Activated CD8-positive, alpha-beta memory T cell treated with anti-CD3 and anti-CD28 coated beads for 48 hours (primary cell): ENCODE measurements at places on chromosomes 4 and X.

GRCh38 chrX:129983575-129984110, 1.2 kb downstream of the BCORL1 start:
- DNase-seq, result no peak

- DNase-seq, result no peak
Observed at GRCh38 chr4:168317621-168318020, 931 bp downstream of the DDX60 start.

- no peak for DNase-seq
Observed at GRCh38 chr4:100882661-100883060, 364.8 kb upstream of the EMCN start.

DNA sequence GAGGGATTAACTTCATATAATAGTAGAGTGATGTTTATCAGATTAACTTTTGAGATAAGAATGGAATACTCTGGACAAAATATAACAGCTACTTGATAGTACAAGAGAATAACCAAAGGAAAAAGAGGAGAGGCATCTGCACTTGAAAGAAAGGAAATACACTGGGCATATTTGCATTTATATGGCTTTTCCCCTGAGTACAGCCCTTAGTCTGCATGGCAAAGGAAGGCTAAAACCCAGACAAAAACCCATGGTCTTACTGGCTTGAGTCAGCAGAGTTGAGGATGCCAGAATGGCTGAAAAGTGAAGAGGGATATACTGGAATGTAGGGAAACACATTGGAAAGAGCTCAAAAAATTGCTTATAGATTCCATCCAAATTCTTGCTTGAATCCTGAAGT, 101.6 kb downstream of the COL4A5 start:
- no peak for DNase-seq

GRCh38 chrX:72100824-72101351, 30.8 kb downstream of the RTL5 start:
- DNase-seq, result peak; percentile 43

DNA sequence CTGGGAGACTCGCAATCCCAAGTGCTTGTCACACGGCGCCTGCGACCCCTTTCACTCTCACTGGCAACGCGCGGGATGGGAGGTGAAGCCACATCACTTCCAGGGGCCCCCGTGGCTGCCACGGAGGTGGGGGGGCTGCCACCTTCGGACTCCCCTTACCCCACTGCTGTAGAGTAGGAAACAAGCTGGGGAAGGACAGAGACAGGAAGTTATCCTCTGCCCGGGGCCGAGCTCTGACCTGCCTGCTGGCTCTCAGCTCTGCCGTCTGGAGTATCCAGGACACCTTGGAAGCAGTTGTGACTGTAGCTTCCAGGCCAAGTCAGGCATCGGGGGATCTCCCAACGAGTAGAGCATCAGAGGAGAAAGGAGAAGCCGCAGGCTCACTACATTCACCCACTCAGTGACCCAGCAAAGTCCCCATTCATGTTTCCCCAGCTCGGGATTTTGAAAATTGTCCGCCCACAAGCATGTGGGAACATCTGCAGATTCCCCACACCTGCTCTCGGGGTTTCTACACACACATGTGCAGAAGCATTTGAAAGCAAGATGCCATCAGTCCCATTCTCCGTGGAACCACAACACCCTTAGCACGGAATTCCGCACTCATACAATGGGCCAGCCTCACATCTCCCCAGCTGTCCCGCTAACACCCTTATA, 10.8 kb downstream of the PDZD4 start:
- DNase-seq, result no peak

DNA sequence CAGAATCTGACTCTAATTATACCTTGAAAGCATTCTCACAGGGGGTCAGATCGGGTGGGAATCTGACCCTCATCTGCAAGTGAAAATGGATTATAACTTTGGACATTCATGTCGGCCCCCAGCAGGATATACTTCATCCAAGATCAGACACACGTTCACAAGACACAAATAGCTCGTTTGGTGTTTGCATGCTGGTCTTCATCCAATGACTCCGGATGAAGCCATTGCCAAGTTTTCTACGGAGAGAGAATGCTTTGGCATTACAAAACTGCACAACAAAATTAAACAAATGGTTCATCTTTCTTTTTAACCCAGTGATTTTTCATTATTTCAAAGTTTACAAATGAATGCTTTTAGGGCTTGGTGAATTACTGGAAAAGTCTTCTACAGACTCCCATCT, 105.5 kb downstream of the MID1 start:
- DNase-seq, result no peak

GRCh38 chr4:113760094-113760794, 1.3 kb downstream of the CAMK2D start:
- DNase-seq, result no peak

DNA sequence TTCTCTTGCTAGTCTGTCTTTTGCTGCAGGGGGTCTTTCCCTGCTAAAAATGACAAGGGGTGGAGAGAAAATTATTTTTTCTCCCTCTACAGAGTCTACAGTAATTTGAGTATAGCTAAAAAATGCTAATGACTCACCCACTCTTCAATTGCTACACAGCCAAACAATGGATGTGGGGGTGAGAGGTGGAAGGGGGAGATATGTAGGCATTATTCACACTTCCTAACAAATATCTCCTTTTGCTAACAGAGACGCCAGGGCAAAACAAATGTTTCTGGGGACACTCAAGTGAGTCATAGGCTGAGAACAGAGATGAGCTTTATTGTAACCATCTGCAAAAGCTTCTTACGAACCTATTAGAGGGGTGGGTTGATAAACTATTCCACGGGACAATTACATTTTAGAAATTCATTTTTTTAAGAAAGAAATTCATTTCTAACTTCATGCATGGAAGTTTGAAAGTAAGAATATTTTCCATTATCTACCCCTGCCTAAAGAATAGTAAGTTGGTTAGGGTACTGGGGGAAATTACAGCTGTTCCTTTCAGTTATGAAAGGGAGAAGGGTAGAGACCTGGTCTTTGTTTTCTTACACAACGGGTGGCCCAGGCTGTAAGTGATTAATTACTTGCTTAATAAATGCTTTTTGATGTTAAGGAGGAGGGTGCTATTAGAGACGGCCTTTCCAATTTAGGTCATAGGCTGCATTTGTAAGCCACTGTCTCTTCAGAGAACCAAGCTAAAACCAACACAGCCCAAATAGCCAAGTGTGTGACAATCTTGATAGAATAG, 12.8 kb downstream of the SCD5 start:
- no peak for DNase-seq

DNA sequence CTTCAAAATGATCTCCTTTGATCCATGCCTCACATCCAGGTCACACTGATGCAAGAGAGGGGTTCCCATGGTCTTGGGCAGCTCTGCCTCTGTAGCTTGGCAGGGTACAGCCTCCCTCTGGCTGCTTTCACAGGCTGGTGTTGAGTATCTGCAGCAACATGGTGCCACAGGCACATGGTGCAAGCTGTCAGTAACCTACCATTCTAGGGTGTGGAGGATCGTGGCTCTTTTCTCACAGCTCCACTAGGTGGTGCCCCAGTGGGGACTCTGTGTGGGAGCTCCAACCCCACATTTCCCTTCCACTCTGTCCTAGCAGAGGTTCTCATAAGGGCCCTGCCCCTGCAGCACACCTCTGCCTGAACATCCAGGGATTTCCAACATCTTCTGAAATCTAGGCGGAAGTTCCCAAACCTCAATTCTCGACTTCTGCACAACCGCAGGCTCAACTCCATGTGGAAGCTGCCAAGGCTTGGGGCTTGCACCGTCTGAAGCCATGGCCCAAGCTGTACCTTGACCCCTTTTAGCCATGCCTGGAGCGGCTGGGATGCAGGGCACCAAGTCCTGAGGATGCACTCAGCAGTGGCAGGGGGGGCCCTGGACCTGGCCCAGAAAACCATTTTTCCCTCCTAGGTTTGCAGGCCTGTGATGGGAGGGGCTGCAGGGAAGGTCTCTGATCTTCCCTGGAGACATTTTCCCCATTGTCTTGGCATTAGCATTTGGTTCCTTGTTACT, 137.8 kb upstream of the NUDT6 start:
- DNase-seq, result no peak

- DNase-seq, result no peak
Observed at GRCh38 chrX:78769101-78769755, 21.7 kb downstream of the LPAR4 start.

DNA sequence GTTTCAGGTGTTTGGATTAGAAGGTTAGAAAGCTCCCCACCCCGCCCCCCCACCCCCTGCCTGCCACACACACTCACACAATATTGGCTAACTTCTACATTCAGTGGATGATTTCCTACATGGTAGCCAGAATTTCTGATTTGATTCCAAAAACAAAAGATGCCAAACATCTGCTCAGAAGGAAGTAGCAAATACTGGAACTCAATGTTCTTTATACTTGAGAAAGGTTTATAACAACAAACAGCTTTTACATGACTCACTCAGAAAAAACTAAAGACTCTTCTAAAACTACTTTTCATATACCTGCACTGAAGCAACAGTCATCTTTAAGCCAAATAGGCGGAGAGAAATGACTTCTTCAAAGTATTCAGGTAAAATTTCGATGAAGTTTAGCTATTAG, 750.5 kb upstream of the POU3F4 start:
- no peak for DNase-seq

DNA sequence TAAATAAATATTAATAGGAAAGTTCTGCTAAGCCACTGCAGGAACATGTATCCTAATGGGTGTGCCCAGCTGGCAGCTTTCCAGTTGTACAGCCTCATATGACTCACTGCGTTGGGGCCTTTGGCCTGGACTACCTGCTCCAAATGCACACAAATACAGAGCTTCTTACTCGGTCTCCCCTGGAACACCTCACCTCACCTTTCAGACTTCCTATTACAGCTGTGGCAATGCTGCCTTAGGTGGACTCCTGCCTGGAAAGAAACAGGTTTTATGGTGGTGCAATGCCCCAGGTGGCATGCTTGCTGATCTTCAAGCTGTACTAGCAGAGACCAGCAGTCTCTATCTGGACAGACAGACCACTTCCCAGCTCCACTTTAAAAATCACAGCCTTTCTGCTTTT, 85.7 kb upstream of the EXOC1L start:
- DNase-seq, result no peak

DNA sequence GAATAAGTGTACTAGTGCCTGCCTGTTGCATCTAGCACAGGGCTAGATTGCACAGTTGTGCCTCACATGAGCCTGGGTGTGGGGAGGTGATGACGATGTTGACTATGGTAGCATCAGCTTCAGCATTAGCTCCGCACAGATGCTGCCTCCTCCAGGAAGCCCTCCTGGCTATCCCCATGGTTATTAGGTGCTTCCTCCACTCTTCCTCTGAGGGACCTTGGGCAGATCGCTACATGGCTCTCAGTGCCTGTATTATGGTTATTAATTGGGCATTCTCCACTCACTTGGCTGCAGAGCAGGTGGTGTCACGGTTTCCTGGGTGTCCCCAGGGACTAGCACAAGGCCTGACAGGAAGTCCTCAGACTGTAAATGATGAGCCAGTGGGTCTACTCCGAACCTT, 325.6 kb downstream of the ARHGAP10 start:
- DNase-seq, result no peak
